ENCODE measurements at places on chromosomes 13 and 19.

DNA sequence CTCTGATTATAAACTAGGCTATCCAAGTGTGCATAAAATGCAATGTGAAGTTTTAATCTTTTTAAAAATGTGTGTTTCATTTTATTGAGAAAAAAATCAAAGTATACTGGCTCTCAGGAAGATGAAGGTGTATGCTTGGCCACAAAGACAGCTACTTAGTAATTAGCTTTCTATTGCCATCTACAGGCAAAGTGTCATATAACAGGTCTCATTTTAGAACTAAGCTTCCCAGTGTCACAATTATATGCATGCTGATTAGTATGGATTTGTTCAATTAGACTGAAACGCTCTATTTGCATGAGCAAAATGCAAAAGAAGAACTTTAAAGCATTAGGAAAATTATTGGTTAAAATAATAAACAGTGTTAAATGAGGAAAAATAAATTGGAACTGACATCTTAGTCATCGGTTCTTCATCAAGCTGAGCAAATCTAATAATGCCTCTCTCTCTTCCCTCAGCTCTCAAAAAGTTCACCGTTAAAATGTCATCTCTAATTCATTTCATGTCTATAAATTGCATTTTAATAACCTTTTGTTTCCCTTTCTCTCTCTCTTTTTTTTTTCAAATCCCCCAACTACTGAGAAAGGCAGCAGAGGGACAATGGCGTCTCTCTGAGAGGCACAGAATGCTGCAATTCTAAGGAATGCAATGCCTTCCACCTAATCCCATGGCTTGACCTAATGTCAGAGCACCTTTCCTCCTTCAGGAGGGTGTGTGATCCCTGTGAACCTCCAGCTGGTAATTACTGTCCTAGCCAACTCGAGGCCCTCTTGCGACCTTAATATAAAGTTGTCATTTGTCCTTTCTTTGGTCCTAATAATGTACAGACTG is 313.1 kb upstream of the MAB21L1 start:
- H3K4me1 ChIP-seq, result no peaks in the 10 kb centered on the region
- DNase-seq, result no peak
- no peak overlapping the region for H3K4me3 ChIP-seq
- no peak overlapping the region for H3K27ac ChIP-seq

GRCh38 chr19:48530066-48530720 is 18.6 kb upstream of the LMTK3 start:
- H3K4me3 ChIP-seq, result no peak overlapping the region
- H3K27me3 ChIP-seq, result no peaks in the 10 kb centered on the region
- H3K27ac ChIP-seq, result no peak overlapping the region
- H3K4me1 ChIP-seq, result no peaks in the 10 kb centered on the region
- DNase-seq, result no peak

GRCh38 chr13:42401376-42401775 is 129.4 kb downstream of the AKAP11 start:
- H3K4me1 ChIP-seq, result no peaks in the 10 kb centered on the region
- H3K27ac ChIP-seq, result no peak overlapping the region
- H3K27me3 ChIP-seq, result no peaks in the 10 kb centered on the region
- no peaks in the 10 kb centered on the region for H3K36me3 ChIP-seq
- no peak for DNase-seq

GRCh38 chr13:27578121-27579030 is 42.0 kb downstream of the LNX2 start:
- no peak overlapping the region for H3K27ac ChIP-seq
- no peak overlapping the region for H3K4me3 ChIP-seq
- no peaks in the 10 kb centered on the region for H3K36me3 ChIP-seq
- H3K4me1 ChIP-seq, result no peaks in the 10 kb centered on the region
- DNase-seq, result no peak

GRCh38 chr19:11181488-11181887 is 15.9 kb downstream of the KANK2 start:
- no peaks in the 10 kb centered on the region for H3K27me3 ChIP-seq
- no peaks in the 10 kb centered on the region for H3K4me1 ChIP-seq
- no peak for DNase-seq

DNA sequence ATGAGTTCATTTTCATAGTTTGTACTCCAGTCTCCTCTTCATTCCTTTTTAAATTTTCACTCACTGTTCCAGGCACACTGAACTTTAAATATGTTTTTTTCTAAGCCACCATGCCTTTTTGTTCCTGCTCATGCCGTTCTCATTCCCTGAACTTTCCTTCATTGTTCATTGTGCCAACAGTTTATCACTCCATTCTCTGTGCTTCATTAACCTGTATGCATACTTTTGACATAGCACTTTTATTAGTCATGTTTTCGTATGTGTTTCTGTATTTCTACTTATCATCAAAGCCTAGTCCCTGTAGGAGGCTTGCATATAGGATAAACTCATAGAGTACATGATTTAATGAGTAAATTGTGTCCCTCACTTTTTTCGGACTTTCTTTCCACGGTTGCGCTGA is 65.3 kb downstream of the PCDH20 start:
- H3K27ac ChIP-seq, result no peak overlapping the region
- H3K27me3 ChIP-seq, result no peaks in the 10 kb centered on the region
- no peak for DNase-seq
- H3K4me1 ChIP-seq, result no peaks in the 10 kb centered on the region

- no peak overlapping the region for H3K4me3 ChIP-seq
- peaks cover 14% of the 10 kb centered on the region for H3K27me3 ChIP-seq
- H3K27ac ChIP-seq, result no peak overlapping the region
These were observed 134.7 kb upstream of the GPR12 start for GRCh38 chr13:26895081-26895807.

GRCh38 chr19:911197-912033 is 1.6 kb downstream of the R3HDM4 start:
- H3K4me3 ChIP-seq, result peak overlapping the region; percentile 98
- H3K27me3 ChIP-seq, result no peaks in the 10 kb centered on the region
- H3K36me3 ChIP-seq, result no peaks in the 10 kb centered on the region
- DNase-seq, result no peak
- H3K27ac ChIP-seq, result peak overlapping the region; percentile 96
- peaks cover 6% of the 10 kb centered on the region for H3K4me1 ChIP-seq

GRCh38 chr13:91531646-91532045 is 133.2 kb downstream of the GPC5 start:
- H3K4me3 ChIP-seq, result no peak overlapping the region
- H3K36me3 ChIP-seq, result no peaks in the 10 kb centered on the region
- no peak for DNase-seq
- no peaks in the 10 kb centered on the region for H3K4me1 ChIP-seq

DNA sequence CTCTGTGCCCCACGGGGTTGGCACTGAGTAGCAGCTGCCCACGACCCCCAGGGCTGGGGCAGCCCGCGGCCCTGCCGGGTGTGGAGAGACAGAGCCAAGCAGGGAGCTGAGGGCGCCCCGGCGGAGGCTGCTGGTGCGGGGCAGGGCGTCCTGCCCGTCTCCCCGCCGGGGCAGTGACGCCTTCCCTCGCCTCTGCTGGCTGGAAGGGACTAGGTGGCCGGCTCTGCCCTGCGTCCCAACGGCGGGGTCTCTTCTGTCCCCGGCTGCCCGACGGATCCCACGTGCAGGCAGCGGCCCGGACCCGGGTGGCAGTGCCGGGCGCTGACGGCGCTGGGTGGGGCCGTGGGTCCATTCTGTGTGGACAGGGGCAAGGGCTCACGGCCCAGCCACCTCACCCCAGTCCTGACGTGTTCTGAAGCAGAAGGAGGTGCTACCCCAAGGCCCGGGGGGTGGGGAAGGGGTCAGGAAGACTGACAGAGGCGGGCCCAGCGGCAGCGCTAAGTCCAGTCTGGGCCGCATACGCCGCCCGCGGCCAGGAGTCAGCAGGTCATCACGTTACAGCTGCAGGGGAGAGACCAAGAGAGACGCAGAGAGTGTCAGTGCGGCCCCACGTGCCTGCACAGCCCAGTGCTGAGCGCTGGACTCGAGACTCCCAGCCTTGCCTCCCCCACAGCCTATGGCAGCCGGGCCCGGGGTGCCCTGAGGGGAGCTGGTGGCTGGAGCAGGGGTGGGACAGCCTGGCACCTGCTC is 15.1 kb upstream of the PLPP2 start:
- no peak overlapping the region for H3K27ac ChIP-seq
- peaks cover 11% of the 10 kb centered on the region for H3K36me3 ChIP-seq
- H3K4me3 ChIP-seq, result no peak overlapping the region
- no peaks in the 10 kb centered on the region for H3K27me3 ChIP-seq
- no peak for DNase-seq

- no peak for DNase-seq
- no peaks in the 10 kb centered on the region for H3K27me3 ChIP-seq
- no peaks in the 10 kb centered on the region for H3K4me1 ChIP-seq
- no peaks in the 10 kb centered on the region for H3K36me3 ChIP-seq
- H3K4me3 ChIP-seq, result no peak overlapping the region
- H3K27ac ChIP-seq, result no peak overlapping the region
These were observed 292.5 kb downstream of the UQCRFS1 start for GRCh38 chr19:28920269-28921066.

DNA sequence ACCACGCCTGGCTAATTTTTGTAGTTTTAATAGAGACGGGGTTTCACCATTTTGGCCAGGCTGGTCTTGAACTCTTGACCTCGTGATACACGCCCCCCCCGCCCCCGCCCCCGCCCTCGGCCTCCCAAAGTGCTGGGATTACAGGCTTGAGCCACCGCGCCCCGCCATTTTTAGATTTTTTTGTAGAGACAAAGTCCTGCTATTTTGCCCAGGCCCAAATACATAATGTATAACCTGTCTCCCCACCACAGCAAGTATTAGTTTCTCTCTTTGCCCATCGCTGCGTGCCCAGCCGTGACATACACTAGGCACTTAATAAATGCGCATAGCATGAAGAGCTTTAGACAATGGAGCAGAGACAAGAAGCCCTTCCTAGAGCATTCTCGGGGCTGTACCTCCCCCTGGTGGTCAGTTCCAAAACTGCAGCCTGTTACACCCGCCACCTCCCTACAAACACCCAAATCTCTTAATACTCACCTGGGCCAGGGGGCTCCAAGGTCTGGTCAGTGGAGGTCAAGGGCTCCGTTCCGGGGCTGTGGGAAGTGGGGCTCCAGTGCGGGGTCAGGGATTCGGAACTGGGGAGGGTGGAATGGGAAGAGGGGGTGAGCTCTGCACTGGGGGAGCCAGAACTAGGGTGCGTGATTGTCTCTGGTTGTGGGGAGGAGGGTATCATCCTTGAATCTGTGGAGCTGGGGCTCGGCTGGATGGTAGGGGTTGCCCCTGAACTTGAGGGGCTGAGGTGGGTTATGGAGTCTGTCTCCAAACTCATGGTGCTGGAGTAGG is 22.5 kb downstream of the IQCN start:
- peak; percentile 61 for DNase-seq
- no peak overlapping the region for H3K4me3 ChIP-seq
- no peaks in the 10 kb centered on the region for H3K36me3 ChIP-seq
- no peaks in the 10 kb centered on the region for H3K27me3 ChIP-seq
- no peaks in the 10 kb centered on the region for H3K4me1 ChIP-seq

DNA sequence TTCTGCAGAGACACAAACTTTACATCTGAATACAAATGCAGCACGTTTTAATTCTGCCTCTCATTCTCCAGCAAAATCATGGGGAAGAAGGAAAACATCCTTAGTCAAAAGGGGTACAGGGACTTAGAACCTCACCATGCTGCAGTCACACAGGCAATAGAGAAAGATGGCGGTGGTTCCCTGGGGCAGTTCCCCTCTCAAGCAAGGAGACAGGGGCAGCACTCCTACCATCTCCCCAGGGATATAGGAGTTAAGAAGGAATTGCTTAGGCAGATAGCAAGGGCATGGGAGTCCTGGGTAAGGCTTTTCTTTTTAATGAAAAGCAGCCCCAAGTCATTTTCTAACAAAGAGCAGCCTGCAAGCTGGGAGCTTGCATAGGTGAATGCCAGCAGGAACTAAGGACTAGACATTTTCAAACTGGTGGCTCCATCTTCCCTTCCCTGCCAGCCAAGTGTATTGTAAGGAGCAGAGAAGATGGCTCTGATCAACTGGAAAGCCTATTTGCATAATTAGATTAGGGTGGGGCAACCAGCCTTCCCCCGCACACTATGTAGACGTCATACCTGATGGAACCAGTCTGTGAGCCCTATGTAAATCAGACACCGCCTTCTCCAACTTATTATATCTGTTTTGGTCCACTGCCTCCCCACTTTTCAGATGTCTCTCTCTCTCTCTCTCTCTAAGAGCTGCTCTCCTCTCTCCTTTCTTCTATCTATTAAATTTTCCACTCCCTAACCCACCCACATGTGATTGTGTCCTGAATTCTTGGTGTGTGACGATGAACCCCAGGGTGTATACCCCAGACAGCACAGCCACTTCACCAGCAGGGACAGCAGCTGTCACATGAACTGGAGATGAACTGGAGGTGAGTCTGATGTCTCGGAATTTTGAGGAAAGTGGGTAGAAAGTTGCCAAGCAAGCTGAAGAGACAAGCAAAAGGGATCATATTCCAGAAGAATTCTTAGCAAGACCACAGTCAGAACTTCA is 514.5 kb downstream of the IRS2 start:
- H3K4me1 ChIP-seq, result no peaks in the 10 kb centered on the region
- H3K27me3 ChIP-seq, result no peaks in the 10 kb centered on the region
- H3K4me3 ChIP-seq, result no peak overlapping the region
